ENCODE measurements at places on chromosomes 2 and 18.

DNA sequence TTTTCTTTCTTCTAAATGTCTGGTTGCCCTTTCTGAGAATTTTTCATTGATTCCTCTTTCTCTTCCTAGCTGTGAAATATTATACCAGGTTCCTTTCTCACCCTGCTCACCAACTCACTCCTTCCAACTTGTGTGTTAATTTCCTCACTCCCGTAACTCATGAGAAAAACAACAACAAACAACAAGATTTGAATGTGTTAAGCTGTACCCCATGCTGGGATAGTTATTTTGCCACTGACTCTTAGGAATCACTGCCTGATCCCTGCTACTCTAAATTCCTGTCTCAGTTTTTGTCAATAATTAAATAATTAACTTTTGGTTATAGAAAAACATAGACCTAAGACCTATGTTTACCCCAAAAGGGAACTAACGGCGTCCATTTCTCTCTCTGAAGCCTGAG, 242.7 kb downstream of the DPP10 start:
- H3K4me3 ChIP-seq: no peak overlapping the region
- no peaks in the 10 kb centered on the region for H3K4me1 ChIP-seq
- no peaks in the 10 kb centered on the region for H3K27me3 ChIP-seq
- no peak for DNase-seq

GRCh38 chr2:74424139-74424992, 2.8 kb downstream of the WDR54 start:
- peaks cover 20% of the 10 kb centered on the region for H3K4me1 ChIP-seq
- H3K4me3 ChIP-seq: no peak overlapping the region
- no peak overlapping the region for H3K27ac ChIP-seq

DNA sequence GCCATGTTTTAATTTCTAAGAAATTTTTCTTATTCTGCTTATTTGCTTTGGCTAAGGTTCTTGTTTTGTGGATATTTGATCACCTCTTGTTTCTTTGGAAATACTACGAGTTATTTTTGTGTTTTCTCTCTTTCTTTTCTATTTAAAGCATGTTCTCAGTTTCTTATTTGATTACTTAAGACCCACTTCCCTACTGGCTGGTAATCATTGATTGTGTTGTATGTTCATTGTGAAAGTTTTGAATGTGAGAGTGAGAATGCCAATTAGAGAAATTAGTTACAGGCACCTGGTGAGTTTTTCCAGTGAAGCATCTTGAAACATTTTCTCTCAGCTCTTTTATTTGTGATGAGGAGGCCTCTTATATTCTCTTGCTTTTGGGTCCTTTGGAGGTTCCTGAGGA, 226.7 kb upstream of the MC4R start:
- H3K27ac ChIP-seq: no peak overlapping the region
- no peak for DNase-seq
- no peak overlapping the region for H3K4me3 ChIP-seq

DNA sequence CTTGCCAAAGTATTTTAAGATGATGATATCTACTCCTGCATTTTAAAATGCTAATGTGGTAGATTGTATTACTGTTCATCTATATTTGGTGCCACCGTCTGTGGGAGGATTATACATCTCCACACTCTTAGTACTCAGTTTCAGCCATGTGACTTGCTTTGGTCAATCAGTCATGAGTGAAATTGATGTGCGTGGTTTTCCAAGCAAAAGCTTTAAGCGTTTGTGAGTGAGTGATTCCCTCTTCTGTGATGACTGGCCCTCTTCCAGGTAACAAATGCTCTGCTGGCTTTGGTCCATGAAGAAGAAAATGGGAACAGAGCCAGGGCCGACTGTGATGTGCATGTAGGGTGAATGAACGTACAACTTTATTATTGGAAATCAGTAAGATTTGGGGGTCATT, 330.4 kb downstream of the LPIN1 start:
- no peaks in the 10 kb centered on the region for H3K27me3 ChIP-seq
- no peaks in the 10 kb centered on the region for H3K36me3 ChIP-seq
- H3K4me1 ChIP-seq: peaks cover 8% of the 10 kb centered on the region
- no peak overlapping the region for H3K4me3 ChIP-seq

DNA sequence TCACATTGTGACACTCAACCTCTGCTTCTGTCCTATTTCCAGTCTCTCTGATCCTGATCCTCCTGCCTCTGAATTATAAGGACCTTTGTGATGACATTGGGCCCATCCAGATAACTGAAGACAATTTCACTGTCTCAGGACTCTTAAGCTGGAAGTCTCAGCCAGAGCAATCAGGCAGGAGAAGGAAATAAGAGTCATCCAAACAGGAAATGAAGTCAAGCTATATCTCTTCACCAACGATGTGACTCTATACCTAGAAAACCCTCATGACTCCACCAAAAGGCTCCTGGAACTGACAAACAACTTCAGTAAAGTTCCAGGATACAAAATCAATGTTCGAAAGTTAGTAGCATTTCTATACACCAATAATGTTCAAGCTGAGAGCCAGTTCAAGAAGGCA, 29.3 kb upstream of the TWIST2 start:
- no peak for DNase-seq
- no peaks in the 10 kb centered on the region for H3K4me1 ChIP-seq
- H3K27me3 ChIP-seq: peaks cover 27% of the 10 kb centered on the region
- no peak overlapping the region for H3K27ac ChIP-seq
- no peak overlapping the region for H3K4me3 ChIP-seq

GRCh38 chr2:38098421-38099098, 22.6 kb upstream of the CYP1B1 start:
- H3K27ac ChIP-seq: no peak overlapping the region
- DNase-seq: no peak
- no peaks in the 10 kb centered on the region for H3K4me1 ChIP-seq
- H3K4me3 ChIP-seq: no peak overlapping the region
- no peaks in the 10 kb centered on the region for H3K36me3 ChIP-seq
- peaks cover 48% of the 10 kb centered on the region for H3K27me3 ChIP-seq

GRCh38 chr2:170917219-170917913, 11.7 kb upstream of the GORASP2 start:
- no peaks in the 10 kb centered on the region for H3K4me1 ChIP-seq
- H3K36me3 ChIP-seq: no peaks in the 10 kb centered on the region
- H3K4me3 ChIP-seq: no peak overlapping the region

GRCh38 chr18:9249254-9249653, 85.3 kb upstream of the TWSG1 start:
- no peaks in the 10 kb centered on the region for H3K27me3 ChIP-seq
- no peak for DNase-seq
- H3K4me3 ChIP-seq: no peak overlapping the region
- no peak overlapping the region for H3K27ac ChIP-seq

- H3K4me3 ChIP-seq: no peak overlapping the region
- no peak for DNase-seq
- H3K27ac ChIP-seq: no peak overlapping the region
- H3K27me3 ChIP-seq: no peaks in the 10 kb centered on the region
- H3K4me1 ChIP-seq: no peaks in the 10 kb centered on the region
- no peaks in the 10 kb centered on the region for H3K36me3 ChIP-seq
These were observed 58.1 kb downstream of the MAP3K19 start for GRCh38 chr2:134988994-134989605.

DNA sequence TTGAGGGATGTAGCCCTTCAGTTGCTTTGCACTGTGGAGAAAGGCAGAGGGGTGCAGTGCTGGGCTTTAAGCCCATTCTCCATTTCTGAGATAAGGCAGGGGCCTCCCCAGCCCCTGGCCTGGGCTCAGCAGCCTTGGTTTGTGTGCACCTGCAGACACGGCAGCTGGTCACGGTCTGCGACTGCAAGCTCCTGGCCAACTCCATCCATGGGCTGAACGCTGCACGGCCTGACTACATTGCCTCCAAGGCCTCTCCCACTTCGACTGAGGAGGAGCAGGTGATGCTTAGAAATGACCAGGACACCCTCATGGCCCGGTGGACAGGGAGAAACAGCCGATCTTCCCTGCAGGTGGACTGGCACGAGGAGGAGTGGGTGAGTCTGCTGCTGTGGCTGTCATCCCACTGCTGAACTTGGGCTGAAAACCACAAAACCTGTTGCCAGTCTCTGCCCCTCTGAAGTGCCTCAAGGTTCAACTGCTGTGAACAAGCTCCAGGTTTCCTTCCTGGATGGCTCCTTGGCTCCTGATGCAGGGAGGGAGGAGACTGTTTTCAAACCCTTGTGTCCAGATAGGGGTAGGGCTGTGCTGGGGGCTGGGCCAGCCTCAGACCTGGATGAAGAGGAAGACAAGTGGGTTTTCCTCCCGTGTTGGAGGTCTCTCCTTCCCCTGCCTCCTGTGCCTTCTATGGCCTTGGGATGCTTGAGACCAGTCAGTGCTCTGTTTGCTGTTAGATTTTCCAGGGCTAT, 54.0 kb downstream of the COA5 start:
- H3K27ac ChIP-seq: no peak overlapping the region
- DNase-seq: no peak
- no peaks in the 10 kb centered on the region for H3K27me3 ChIP-seq
- peaks cover 36% of the 10 kb centered on the region for H3K4me1 ChIP-seq

- no peak for DNase-seq
- no peak overlapping the region for H3K27ac ChIP-seq
- no peaks in the 10 kb centered on the region for H3K36me3 ChIP-seq
- H3K4me1 ChIP-seq: no peaks in the 10 kb centered on the region
- no peaks in the 10 kb centered on the region for H3K27me3 ChIP-seq
- H3K4me3 ChIP-seq: no peak overlapping the region
These were observed 298.5 kb downstream of the PIEZO2 start for GRCh38 chr18:10850840-10851239.

- no peak for DNase-seq
- peaks cover 3% of the 10 kb centered on the region for H3K4me1 ChIP-seq
- no peak overlapping the region for H3K27ac ChIP-seq
- no peaks in the 10 kb centered on the region for H3K36me3 ChIP-seq
These were observed 251.8 kb downstream of the ZEB2 start for GRCh38 chr2:144268036-144268678.

DNA sequence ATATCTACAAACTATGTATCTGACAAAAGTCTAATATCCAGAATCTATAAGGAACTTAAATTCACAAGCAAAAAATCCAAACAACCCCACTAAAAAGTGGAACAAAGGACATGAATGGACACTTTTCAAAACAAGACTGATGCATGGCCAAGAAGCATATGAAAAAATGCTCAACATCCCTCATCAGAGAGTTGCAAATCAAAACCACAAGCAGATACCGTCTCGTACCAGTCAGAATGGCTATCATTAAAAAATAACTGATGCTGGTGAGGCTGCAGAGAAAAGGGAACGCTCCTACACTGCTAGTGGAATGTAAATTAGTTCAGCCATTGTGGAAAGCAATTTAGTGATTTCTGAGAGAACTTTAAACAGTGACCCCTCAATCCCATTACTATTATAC, 56.5 kb downstream of the CCBE1 start:
- no peak overlapping the region for H3K27ac ChIP-seq
- no peak for DNase-seq
- no peaks in the 10 kb centered on the region for H3K27me3 ChIP-seq
- no peaks in the 10 kb centered on the region for H3K36me3 ChIP-seq

DNA sequence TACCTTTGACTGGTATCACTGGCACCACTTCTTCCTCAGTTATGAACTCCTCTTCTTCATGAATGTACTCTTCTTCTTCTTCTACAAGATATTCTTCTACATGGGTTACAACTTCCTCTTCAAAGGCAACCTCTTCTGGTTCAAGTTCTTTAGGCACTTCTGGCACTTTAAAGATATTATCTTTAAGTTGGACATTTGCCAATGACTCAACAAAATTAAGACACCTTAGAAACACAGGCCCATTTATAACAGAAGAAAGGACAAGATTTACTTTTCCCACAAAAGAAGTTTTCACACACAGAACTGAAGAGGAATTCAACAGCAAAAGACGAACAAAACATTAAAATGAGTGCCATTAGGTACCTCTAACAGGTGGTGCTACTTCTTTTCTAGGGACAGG, 127.3 kb downstream of the TTN start:
- H3K4me3 ChIP-seq: no peak overlapping the region
- H3K27me3 ChIP-seq: no peaks in the 10 kb centered on the region
- DNase-seq: no peak
- no peaks in the 10 kb centered on the region for H3K4me1 ChIP-seq

DNA sequence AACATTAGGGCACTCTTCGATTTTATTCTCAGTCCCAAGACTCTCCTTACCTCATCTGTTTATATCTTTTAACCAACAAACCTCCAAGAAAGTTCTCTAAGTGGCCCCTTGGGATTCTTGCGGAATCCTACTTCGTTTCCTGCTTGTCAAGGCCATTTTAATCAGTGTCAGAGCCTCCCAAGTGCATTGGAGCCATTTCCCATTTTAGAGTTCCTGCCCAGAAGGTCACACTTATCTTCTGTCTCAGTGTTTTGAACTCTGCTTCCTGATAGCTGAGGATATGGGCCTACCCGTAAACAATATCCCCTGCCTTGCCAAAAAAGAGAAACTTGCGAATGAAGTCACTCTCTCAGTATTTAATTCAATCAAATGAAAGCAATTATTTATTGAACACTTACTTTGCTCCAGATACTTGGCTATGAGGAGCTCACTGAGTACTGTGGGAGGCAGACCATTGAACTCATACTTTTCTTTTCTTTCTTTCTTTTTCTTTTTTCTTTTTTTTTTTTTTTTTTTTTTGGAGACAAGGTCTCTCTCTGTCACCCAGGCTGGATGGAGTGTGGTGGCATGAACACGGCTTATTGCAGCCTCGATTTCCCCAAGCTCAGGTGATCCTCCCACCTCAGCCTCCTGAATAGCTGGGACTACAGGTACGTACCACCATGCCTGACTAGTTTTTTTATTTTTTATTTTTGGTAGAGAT, 5.7 kb upstream of the NOSTRIN start:
- H3K4me1 ChIP-seq: no peaks in the 10 kb centered on the region
- no peak overlapping the region for H3K4me3 ChIP-seq
- H3K27ac ChIP-seq: no peak overlapping the region

DNA sequence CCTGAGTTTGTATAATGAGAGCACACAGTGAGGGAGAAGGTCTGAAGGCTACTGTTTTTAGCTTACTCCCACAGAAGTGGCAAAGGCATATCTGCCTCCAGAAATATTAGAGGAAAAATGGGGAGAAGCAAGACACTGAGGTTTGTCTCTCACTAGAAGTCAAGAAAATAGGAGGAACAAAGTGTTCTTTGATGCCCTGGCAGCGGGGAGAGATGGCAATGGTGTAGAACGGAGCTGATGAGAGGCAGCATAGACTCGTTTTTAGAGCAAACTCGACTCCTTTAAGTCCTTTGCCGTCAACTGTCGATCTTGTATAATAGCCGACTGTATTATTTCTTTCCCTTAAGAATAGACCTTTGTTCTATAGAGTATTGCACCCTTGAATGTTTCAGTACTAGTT, 73.8 kb downstream of the ANKRD44 start:
- H3K27me3 ChIP-seq: no peaks in the 10 kb centered on the region
- H3K4me3 ChIP-seq: peak overlapping the region; percentile 6
- DNase-seq: no peak

Measured in CD4-positive, alpha-beta T cell (primary cell).